ENCODE measurements at places on chromosomes 12 and 14.

- DNase-seq = no peak
Observed at GRCh38 chr12:88509347-88509746, 70.9 kb downstream of the KITLG start.

GRCh38 chr12:1769809-1770494 lies 50.4 kb upstream of the LRTM2 start:
- no peak for DNase-seq

DNA sequence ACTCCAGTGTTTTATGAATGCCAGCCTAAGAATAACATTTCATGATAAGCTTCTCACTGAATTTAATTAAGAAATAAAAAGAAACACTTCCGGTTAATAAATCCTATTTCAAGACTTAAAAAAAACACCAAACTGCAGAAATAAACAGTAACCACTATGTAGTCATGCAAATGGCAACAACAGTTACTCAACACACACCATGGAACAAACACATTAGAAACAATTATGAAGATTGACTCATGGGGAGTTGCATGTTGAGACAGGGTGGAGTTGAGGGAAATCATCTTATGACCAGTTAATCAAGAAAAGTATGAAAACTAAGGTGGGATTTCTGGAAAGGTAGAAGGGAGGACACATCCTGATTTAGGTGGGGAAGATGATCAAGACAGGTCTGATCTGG lies 52.7 kb downstream of the PLBD1 start:
- DNase-seq = no peak

DNA sequence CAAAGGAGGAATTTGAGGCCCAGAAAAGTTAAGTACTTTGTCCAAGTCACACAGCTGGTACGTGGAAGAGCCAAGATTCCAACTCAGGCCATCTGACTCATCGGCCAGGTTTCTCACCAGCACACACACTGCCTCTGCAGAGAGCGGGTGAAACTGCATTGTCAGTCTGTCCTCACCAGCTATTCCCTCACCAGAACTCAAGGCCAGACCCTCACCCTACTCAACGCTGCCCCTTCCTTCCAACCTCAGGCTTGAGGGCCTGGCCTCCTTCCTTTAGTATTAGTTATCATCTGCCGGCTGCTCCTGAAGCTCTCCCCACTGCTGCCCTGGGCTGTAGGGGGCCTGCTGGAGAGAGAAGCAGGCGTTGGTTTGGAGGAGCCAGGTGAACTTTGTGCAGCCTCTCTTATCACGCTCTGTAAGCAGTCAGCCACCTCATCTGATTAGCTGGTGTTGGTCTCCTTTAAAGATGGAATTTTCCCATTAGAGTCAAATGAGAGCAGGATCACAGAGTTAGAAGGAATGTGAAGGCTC lies 16.6 kb upstream of the PLEK2 start:
- DNase-seq = no peak

GRCh38 chr12:53365245-53365904 lies 14.6 kb upstream of the SP1 start:
- DNase-seq = peak; percentile 5

- no peak for DNase-seq
Observed at GRCh38 chr14:44149597-44149996, 357.5 kb downstream of the FSCB start.

- no peak for DNase-seq
Observed at GRCh38 chr14:23513005-23513817, 38.4 kb downstream of the ZFHX2 start.

DNA sequence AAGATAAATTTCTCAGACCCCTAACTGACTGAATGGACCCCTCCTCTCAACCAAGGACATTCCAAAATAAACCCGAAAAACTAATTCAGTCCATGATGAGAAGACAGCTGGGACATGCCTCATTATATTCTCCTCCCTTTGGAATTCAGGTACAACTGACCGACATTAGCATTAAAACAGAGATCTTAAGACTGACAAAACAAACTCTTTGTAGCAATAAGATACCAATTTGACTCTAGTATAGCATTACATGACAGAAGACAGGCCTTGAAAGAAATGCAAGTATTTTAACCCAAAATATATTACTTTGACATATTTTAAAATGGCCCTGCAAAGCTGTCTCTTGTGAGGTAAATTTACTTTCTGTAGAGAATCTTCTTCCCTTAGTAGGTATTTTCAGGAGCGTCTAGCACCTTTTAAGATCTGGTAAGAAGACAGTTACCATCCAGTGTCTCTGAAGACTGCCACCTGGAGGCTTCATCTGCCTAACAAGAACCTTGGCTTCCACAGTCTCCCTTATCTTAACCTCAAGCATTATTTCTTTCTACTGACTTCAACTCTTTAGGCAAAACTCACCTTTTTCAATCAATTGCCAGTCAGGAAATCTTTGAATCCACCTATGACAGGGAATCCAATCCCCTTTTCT lies 957.5 kb downstream of the SLC6A15 start:
- DNase-seq = no peak

DNA sequence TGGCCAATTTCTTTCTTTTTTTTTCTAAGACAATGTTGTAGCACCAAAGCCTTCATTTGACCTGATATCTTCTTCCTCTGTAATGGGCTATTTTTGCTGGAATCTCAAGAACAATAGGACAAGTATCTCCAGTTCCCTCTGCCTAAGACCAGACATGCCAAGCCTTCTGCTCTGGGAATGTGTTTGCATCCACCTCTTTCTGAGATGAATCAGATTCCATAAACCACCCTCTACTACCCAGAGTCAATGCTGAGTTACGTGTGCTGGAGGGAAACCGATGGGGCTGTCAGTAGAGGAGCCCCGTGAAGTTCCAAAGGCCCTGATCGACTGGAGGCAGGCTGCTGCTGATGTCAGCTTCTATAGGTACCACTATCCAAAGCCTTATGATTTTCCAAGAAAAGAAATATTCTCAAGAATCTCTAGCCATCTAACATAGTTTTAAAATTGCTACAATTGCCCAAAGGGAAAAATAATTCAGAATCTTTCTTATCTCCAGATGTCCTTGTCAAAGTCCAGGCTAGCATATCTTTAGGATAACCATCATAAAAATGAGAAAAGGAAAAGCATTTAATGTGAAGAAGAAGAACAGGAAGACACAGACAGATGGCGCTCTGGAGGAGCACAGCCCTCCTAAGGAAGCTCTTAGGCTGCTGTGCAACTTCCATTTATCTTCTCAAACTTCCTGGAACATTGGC lies 101.9 kb downstream of the SLC8A3 start:
- no peak for DNase-seq

DNA sequence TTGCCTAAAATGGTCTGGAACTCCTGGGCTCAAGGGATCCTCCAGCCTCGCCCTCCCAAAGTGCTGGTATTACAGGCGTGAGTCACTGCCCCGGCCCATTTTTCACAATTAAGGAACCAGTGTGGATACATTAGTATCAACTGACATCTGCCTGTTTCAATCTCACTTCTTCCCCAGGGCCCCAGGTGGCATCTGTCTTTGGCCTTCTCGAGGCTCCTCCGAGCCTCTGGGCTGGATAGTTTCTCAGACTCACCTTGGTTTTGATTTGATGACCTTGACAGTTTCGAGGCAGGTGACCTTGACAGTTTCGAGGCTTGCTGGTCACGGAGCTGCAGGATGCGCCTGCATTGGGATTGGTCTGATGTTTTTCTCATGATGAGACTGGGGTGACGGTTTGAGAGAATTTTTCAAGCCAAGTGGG lies 41.0 kb upstream of the NCOR2 start:
- DNase-seq = peak; percentile 27

DNA sequence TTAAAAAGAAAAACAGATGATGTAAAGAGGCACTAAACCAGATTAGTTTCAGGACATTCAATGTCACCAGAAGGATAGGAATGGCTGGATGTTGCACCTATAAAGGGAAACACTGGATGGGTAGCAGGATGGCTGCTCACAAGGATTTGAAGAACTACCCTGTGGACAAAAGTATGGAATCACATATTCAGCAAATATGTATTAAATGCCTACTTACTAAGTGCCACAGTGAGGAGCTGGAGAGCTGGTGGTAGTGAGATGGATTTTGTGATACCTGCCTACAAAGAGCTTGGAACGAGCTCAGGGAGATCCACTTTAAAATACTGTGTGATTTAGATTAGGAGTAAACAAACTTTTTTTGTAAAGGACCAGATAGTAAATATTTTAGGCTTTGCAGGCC lies 316.2 kb downstream of the PAWR start:
- DNase-seq = no peak

DNA sequence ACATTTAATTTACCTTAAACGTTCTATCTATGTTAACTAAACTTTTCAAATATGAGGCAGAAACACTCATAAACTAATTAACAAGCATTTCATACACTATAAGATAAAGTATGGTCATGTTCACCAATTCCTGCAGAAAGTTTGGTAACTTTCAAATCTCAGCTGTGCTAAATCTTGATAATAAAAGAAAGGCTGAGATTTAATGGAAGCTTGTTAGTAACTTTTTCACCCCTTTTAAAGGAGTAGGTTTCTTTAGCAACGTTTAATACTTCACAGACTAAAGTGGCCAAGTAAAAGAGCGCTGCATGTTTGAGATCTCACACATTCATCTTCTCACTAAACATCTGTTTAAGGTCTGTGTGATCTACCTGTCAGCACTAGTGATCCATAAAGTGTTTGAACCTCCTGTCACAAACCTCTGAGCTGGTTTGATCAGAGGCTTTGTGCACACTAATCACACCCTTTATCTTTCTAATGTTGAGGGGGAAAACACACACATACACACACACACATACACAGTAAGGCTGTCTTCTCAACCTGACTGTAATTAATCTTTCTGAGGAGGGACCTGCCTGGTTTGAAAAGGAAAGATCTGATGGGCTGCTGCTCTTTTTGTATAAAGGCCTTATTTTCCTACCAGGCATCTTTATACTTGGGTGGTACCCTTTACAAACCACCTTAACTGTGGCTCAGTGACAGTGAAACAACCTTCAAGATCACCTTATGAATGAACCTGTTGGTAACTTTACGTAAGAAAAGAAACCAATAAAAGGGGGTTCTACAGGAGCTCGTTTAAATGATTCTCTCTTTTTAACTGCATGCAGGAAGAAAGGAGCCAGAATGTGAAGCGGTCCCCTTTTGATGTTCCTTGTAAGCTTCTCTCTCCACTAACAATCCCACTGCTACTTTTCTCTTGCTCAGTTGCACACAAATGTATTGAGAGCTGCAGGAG lies 244.2 kb downstream of the SOX5 start:
- no peak for DNase-seq

DNA sequence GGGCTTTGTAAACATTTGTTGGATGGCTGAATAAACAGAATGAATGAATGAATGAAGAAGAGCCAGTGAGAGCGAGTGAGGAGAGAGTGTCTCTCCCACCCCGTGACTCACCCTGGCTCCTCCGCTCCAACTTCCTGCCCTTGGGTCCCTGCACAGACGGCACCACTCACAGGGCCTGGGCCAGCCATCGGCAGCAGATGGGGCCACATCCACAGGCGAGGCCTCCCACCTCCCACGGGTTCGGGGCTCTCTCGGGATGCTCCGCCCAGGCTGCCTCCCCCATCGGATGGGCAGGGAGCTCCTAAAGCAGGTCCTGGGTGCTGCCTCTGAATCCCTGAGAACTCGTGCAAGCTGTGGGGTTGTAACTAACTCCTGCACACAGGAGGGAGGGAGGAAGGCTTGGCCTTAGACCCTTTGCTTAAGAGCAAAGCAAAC lies 41.3 kb downstream of the CCNK start:
- DNase-seq = no peak

- DNase-seq = no peak
Observed at GRCh38 chr14:36657399-36658122, 4.1 kb upstream of the PAX9 start.

DNA sequence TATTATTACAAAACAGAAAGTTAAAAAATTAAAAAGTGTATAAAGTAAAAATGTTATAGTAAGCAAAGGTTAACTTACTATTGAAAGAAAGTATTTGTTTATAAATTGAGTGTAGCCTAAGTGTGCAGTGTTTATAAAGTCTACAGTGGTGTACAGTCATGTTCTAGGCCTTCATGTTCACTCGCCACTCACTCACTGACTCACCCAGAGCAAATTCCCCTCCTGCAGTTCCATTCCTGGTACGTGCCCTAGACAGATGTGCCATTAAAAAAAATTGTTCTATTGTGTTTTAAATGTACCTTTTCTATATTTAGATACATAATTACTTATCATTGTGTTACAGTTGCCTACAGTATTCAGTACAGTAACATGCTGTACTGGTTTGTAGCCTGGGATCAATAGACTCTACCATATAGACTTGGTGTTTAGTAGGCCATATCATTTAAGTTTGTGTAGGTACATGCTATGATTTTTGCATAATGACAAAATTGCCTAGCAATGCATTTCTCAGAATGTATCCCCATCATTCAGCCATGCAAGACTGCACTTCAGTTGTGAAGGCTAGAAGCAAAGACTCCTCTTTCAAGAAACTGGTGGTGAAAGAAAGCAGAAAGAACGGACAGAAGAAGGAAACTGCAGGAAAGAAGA lies 100.6 kb downstream of the DACT1 start:
- DNase-seq = no peak

DNA sequence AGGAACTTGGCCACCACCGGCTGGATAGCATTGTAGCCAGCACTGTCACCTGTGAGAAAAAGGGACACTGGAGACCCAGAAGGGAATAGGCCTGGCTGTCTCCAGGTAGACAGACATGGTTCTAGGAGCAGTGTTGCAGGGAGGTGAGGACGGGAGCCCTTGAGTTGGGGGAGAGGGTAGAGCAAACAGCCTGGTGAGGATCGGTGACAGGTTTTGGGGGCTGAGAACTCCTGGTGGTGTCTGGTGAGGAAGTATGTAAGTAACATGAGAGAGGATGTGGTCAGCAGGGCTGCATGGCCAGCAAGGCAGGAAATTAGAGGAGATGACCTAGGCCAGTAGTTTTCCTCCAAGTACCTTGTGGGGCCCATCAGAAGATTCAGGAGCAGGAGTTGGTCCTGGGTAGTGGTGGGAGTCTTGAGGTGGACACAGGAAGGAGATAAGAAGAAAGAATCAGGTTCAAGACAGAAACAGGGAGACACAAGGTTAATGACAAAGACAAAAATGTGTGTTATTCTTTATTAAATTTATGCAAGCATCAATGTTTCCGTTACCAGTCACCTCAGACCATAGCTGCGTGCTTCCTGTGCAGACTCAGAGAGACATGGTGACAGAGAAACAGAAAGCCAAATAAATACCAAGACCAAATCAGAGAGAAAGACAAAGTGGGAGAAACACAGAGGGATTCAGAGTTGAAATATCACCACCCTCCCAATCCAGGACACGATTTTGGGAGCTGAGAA lies at the start of gene ARHGAP9:
Gene ARHGAP9 (minus strand): TSS at position 491 of the 740 bp plus-strand sequence. CDS start 460 bp downstream, at position 31.
- DNase-seq = no peak

DNA sequence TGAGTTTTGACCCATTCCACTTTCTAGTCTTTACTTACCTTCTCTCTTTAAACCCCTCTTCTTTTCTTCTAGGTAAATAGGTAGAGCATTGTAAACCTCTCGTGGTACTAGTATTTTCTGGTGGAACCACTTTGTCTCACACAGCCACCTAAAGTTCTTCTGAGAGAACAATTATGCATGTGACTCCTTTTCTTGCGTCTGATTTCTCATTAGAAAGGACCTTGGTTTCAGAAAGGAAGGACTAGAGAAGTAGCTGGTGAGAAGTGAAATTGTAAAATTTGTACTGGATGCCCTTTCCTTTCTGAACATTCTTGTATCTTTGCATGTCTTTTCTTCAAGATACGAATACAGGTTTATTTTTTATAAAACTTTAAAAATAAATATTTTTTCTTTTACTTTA lies 99.0 kb downstream of the NUBPL start:
- DNase-seq = no peak
